Stimulated activated CD8-positive, alpha-beta memory T cell treated with anti-CD3 and anti-CD28 coated beads, Interleukin-4, amount 100 ng/mL, for 24 hours (primary cell): ENCODE measurements at places on chromosomes 7 and 10.
A peak's percentile ranks its signal among the peaks of the same experiment; 100 is the strongest.

- no peak for DNase-seq
Measured at GRCh38 chr7:120991581-120991980, 3.1 kb downstream of the CPED1 start.

DNA sequence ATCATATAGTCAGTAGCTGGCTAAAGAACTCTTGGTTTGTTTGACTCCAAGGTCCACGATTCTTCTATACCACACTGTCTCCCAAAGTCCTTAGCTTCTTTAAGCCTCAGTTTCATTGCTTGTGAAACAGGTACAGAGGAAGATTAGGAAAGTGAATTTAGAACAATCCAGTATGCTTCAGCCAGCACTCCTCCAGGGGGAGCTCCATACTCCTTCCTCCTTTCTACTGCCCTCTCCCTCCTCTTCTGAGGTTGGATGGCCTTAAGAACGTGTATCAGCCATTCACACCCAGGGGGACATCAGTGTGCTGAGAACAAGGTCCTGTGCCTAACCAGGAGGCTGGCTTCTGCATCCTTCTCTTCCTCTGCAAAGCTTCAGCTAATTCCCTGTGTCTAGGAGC is 54.8 kb upstream of the CALD1 start:
- DNase-seq, result no peak

DNA sequence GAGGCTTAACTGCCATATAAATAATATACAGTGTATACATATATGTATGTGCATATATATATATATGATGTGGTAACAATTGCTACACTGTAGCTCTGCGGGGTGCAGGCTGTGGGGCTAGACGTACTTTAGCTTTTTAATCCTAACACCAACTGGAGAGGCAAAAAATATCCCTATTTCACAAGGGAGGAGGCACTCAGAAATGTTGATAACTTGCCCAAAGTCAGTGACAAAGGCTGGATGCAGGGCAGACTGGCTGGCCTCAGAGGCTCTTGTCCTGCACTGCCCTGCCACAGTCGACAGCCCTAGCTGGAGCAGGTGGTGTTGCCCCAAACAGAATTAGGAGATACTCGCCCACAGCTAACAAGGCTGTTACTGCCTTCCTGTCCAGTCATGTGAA is 1.5 kb upstream of the RELN start:
- no peak for DNase-seq

DNA sequence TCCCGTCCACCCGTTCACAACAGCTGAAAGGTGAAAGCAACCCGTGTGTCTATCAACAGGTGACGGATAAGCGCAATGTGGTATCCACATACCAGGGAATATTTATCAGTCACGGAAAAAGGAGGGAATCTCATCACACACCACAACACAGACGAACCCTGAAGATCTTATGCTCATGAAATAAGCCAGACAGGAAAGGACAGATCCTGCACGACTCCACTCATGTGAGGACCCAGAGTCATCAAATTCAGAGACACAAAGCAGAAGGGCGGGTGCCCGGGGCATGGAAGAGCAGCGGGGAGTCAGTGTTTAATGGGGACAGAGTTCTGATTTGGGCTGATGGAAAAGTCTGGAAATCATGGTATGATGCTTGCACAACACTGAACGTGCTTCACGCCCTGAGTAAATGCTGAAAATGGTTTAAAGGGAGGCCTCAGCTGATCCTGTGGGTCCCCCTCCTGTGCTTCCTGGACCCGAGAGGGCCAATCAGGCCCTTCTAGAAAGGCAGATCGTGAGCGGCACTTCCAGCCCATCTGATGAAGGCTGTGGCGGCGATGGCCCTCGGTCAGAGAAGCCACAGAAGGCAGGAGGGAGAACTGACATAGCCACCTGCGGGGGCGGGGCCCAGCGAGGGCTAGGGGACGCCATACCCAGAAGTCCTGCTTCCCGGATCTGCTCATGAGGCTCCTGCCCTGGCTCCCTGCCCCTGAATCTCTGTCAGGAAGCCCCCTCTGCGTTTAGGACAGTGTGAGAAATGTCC is 19.1 kb downstream of the WDR86 start:
- DNase-seq, result no peak

DNA sequence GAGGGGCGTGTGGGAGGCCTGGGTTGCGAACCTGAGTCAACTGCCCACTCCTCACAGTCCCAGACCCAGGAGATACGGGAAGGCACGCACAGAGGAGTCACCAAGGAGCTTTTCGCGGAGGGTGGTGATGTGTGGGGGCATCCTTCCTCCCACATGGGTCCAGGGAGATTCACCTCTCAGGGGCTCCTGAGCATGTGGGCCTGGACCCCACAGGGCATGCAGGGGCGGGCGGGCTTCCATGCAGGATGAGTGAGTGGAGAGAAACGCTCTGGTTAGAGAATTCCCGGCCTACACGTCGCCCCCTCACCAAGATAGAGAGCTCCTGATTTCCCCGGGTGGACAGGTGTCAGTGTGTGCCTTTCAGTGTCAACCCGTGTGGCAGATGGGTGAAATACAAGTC is 641.7 kb upstream of the FZD8 start:
- no peak for DNase-seq

DNA sequence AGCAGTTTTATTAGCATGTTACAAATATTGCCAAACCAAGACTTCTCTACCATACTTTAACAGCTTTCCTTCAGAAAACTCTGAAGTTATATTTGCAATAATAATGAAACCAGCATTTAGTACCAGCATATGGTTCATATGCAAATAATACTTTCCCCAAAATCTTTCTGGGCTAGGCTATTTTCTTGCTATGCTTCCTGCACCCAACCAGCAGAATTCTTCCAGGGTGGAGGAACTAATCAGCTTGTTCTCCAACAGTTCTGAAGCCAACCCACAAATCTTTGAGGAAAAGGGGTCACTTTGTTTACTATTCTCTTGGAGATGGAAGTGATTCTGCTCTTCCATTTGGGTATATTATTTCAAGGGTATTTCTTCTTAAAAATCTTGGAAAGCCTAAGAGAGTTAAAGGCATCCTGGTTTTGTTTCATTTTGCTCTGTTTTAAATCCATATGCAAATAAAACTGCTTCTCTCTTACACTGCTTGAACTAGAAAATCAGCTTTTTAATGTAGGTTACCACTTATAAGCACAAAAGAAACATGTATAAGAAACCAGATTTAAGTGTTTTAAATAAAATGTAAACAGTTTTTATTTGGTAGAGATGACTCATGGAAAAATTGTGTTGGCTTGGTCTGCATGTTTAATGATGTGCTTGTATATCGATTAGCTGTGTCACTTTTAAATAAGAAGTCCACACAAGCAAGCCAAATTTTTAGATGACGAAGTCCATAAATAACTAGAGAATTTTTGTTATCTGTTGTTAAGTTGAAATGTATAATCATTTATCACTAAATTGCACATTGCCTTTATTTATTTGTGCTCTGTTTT is 103.7 kb downstream of the HECTD2 start:
- DNase-seq, result no peak

DNA sequence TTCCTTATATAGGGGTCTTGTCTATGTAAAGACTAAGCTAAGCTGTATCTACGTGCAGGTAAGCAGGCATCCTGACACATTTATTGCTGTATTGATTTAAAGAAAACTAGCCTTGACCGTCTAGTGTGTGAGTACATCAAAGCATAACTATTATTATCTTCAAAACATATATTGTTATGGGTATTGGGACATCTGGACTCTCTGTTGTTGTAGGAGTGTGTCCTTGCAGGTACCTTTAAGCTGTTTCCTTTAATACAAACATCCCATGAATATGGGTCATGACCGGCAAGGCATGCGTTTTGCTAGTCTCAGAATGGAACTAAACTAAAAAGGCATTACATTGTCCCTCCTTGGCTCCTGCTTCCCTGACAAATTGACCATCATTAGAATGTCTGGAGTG is 35.1 kb upstream of the AKR1E2 start:
- DNase-seq, result no peak

GRCh38 chr7:70728872-70729552 is 402.9 kb upstream of the GALNT17 start:
- DNase-seq, result no peak

GRCh38 chr10:95819620-95820329 is 63.8 kb downstream of the ENTPD1 start:
- no peak for DNase-seq

GRCh38 chr7:123485187-123485586 is 49.2 kb downstream of the IQUB start:
- no peak for DNase-seq

DNA sequence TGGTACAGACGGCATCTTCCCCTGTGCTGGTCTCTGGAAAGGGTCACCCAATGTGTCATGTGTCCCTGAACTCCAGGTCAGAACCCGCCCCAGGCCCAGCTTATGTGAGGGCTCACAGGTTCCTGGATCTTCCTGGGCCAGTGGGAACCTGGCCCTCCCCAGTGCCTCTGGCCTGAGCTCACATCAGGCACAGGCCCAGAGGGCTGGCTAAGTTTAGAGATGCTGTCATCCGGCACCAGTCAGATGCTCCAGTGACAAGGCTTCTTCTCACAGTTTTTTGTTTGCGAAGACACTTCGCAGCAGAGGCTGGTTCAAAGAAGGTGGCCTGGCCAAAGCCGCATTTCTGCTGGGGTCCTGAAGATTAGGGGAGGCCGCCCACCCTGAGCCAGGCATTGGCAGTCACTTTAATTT is 11.8 kb downstream of the CAMK2B start:
- no peak for DNase-seq

DNA sequence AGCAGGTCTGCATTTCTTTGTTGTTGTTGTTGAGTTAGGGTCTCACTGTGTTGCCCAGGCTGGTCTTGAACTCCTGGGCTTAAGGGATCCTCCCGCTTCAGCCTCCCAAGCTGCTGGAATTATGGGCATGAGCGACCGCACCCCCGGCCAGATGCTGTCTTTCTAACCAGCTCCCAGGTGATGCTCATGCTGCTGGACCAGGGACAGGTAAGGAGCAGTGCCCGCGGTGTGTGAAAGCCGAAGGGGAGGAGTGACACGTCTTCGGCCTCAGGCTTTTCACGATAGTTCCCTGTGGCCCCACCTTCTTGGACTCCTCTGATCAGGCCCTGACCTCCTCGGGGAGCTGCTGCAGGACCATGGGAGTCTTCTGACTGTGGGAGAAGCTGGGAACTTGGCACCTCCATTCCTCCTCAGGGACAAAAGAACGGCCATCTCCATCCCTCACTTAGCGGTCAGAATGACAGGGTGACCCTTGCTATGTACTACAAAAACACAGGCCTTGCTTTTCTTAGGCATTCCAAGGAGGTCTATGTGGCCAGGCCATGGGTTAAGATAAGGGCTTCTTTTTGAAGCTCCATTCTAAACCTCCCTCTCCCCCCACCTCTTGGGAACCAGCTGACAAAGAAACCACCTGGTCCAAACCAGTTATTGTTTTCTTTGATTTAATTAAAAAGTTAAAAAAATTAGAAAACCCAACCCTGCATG is 5.5 kb downstream of the SFRP5 start:
- no peak for DNase-seq

DNA sequence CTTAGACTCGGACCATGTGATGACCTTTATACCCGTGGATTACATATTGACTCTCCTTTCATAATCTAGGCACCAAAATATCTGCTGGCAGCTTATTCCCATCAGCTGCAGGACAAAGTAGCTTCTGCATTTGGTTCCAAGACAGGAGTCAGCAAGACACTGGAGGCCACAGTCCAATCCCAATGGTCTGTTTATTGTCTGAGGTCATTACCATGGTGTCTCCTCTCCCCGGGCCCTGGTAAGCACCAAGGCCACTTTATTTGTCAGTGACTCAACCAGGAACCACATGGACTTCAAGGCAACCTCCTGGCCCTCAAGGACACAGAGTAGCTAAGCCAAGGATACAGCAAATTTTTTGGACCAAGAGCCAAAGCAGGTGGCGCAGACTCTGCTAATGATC is 36.1 kb downstream of the KCNMA1 start:
- no peak for DNase-seq

DNA sequence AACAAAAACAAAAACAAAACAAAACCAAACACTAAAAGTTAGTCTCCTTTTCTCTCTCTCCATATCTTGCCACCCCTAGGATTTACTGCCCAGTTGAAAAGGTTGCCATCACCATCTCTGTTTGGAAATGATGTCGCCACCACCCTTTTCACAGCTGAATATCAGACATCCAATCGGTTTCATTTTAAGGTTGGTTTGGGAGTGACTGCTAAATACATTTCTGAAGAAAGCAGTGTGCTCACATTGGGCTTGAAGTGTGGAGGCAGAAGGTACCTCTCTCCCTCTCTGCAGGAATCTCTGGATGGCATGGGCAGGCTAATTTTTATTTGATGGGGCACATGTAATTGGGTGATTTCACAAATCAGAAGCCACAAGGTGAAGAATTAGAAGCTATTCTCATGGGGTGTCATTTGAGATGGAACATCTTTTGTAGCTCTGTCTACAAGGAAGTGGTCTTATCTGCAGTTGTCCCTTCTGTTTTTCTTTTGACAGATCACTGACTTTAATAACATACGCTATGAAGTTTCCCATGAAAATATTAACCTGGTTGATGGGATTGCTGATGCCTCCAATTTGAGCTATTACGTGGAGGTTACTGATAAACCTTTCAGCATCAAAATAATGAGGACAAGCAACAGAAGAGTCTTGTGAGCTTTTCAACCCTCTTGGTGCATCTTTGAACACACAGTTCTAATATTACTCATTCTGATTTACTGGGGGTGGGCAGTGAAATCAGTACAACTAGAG is 20.1 kb downstream of the MGAM2 start:
- DNase-seq, result no peak

- no peak for DNase-seq
Measured at GRCh38 chr7:80496586-80496985, 15.3 kb downstream of the GNAT3 start.

DNA sequence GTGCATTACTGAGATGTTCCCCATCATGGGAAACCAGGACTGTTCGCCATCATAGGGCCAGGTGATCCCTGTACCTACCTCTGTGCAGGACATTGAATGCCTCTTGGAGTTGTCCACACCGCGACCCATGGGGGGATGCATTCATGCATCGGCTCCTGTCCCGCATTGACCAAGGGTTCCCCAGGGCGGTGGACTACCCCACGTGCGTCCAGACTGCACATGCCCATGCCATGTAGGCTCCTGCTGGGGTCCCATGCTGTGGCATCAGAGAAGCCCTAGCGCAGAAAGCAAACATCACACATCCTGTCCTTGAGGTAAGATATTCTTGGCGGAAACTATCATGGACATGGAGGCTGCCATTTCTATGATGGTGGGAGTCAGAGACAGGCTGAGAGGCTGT is 121.6 kb upstream of the UNC5B start:
- no peak for DNase-seq

GRCh38 chr10:114541081-114541796 is 116.8 kb downstream of the ABLIM1 start:
- peak; percentile 45 for DNase-seq

DNA sequence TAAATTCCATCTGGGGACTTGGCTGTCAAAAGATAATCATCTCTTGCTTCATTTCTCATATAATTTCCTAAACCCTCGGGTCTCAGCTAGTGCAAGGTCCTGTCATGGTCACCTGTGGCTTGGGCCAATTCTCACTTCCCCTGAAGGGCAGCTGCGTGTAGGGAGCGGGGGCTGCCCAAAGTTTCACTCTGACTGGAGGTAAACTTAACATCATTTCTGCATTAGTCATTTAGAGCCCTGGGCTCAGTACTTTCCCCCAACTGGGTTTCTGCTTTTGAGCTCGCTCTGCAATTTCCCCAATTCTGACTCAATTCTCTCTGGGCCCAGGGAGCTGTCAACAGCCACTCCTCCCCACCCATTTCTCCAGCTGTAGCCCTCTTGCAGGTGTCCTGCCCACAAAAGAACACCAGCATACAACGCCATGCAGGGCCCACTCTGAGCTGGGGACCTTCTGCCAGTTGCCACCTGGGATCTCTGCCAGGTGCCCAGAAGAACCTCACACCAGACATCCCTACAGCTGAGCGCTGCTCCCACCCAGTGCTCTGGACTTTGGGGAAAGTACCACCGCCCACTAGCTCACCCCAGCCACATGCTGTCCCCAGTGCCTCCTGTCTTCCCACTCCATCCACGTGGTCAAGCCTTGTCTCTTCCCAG is 37.9 kb downstream of the VOPP1 start:
- peak; percentile 54 for DNase-seq
